ENCODE measurements at places on chromosomes 12 and 14.
A peak's percentile ranks its signal among the peaks of the same experiment; 100 is the strongest.

GRCh38 chr12:52524898-52525591 lies 4.9 kb upstream of the KRT5 start:
- no peak for DNase-seq

DNA sequence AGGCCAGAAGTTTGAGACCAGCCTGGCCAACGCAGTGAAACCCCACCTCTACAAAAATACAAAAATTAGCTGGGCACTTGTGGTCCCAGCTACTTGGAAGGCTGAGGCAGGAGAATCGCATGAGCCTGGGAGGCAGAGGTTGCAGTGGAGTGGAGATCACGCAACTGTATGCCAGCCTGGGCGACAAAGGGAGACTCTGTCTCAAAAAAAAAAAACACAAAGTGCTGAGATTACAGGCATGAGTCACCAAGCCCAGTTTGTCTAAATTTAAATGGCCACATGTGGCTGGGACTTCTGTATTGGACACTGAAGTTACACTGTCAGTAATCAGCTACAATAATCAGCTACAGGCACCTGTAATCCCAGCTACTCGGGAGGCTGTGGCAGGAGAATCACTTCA lies 100.9 kb upstream of the AEBP2 start:
- DNase-seq = no peak

DNA sequence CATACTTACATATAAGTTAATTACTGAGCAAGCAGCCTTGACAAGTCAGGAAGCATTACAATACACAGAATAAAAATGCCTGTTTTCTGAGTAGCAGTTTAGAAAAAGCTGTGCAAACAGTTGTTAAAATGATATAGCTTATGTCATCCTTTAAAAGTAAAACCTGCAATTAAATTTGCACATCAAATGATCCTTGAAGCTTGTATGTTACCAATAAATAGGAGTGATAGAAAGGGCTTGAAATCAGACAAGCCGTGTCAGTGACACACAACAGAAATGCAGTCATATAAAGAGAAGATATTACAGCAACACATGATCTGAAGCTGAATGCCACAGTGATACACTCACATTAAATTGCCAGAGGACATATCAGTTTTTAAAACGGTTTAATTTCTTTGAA lies 70.0 kb downstream of the EPS8 start:
- DNase-seq = no peak

GRCh38 chr12:2879853-2880252 lies 2.8 kb downstream of the RHNO1 start:
- no peak for DNase-seq

GRCh38 chr12:67958187-67958586 lies 31.1 kb upstream of the IFNG-AS1 start:
- DNase-seq = no peak

GRCh38 chr14:34356264-34356654 lies 105.8 kb downstream of the SPTSSA start:
- DNase-seq = no peak

DNA sequence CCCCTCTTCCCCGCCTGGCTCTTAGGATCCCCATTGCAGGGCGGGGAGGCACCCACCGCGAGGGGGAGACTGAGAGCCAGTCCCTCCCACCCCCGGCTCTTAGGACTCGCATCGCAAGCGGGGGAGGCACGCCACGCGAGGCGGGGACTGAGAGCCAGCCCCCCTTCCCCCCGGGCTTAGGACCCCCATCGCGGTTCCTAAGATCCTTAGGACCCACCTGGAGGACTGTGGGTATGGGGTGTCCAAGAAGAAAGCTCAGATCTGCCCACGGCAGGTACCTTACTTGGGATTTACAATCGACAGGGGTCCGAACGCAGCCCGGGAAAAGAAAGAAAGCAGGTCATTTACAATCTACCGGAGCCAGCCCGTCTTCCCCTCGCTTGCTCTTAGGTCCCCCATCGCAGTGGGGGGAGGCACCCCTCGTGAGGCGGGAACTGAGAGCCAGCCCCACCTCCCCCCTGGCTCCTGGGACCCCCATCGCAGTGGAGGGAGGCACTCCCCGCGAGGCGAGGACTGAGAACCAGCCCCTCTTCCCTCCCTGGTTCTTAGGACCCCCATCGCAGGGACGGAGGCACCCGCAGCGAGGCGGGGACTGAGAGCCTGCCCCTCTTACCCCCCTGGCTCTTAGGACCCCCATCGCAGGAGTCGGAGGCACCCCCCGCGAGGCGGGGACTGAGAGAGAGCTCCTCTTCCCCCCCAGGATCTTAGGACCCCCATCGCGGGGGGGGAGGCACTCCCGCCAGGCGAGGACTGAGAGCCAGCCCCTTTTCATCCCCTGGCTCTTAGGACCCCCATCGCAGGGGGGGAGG lies 43.7 kb downstream of the DDX11 start:
- peak; percentile 50 for DNase-seq

GRCh38 chr12:124688356-124688992 lies 121.1 kb upstream of the NCOR2 start:
- no peak for DNase-seq

DNA sequence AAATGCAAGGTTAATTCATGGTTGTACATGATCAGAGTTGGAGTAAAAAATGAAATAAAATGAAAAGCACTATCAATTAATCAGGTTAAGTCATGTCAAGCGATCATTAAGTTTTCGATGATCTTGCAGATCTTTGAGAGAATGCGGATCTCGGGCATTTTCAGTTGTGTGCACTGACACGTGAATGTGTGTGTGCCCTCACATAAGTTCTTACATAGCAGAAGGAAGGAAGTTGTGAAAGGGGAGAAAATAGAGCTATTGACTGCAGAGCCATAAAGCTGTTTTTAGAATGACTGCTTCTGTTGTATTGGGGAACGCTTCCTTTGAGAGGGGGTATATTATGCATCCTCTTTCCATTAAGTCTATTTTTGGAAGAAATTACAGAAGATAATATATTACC lies 101.3 kb downstream of the HMGA2 start:
- DNase-seq = no peak

- DNase-seq = no peak
These were observed 1170.7 kb downstream of the BCL11B start for GRCh38 chr14:98101323-98101722.

DNA sequence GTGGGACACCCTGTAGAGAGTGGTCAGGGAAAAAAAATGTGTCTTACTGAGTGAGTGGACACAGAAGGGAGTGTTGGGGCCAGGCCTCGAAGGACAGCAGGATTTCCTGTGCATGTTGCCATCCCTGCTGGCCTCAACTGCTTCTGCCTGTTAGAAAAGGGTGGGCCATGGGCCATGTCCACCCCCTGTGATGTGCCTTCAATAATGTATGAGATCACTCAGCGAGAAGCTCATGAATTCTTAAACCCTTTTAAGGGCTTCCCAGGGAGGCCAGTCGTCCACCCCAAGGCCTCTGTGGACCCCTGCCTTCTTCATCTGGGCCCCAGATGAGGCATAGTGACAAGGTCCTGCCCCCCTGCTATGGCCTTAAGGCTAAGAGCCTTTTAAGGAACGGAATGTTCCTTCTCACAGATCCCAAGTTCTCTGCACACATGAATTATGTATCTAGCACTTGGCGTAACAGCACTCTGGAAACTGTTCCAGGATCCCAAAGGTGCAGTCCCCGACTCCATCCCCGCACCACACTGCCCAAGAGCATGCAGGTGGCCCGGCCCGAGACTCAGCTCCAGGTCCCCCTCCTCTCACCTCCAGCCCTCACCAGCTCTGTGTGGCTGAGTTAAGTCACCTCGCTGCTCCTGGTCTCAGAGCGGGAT lies 8.9 kb upstream of the C14orf132 start:
- DNase-seq = no peak

DNA sequence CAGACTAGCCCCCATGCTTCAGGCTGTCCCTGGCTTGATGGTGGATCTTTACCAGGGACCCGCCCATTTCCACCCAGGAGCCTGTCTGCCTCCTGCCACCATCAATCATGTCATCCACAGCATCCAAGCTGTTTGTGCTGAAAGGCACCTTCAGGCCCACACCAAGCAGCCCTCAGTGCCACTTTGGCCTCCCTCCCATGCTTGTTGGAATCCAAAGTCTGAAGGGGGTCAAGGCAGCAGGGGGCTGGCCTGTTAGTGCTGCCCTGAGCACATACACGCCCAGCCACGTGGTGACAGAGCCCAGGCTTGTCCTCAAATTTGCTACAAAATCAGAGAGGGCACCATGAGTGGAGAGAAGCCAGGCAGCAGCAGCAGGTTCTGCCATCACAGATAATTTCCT lies 1146.8 kb downstream of the FSCB start:
- DNase-seq = no peak

DNA sequence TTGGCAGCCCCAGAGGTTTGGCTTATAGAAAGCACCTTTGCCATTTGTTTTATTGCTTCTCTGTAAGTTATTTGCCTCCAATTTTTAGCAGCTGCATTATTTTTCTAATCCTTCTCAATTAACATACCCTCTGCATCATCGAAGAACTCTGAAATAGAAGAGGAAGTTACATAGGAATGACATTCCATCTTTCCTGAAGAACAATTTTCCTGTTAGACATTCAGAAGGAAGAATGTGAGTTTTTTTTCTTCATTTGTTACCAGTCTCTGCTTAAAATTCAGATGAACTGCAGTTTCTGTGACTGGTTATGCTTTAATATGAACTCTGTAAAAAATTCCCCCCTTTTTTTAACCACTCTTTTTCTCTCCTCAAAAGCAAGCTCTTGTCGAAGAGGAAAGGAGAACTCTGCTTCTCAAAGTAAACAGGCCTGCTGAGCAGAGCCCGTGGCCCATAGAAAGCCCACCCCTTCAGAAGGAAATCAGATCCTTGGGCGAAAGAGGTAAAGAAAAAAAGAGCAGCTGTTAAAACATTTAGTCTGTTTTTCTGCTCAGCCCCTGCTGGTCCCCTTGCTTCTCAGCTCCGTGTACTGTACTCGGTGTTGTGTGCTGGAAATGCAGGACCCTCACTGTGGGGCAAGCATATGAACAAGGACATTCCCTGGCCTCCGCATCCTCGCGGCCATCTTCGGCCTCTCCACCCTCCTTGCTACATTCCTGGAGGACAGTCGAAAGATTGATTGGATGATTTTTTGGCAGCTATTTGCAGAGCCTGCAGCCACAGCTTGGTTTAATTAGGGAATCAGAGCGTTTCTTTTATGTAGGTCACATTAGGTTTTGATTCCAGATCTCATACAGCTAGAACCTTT lies 164.4 kb upstream of the LRIG3 start:
- no peak for DNase-seq

Data from stimulated activated CD8-positive, alpha-beta memory T cell treated with anti-CD3 and anti-CD28 coated beads, Interleukin-4, amount 100 ng/mL, for 4 hours (primary cell).